Activated T-helper 1 cell treated with anti-CD3 and anti-CD28 coated beads, Interleukin-12 subunit alpha, Interleukin-12 subunit beta, Interleukin-2, Interleukin-4 antibody, amounts not matched to agents 30 ng/mL and 10 ng/mL and 1 ng/mL, durations not matched to agents 14 hours and 24 hours and 36 hours (primary cell): ENCODE measurements at places on chromosomes 16 and 17.
A peak's percentile ranks its signal among the peaks of the same experiment; 100 is the strongest.

DNA sequence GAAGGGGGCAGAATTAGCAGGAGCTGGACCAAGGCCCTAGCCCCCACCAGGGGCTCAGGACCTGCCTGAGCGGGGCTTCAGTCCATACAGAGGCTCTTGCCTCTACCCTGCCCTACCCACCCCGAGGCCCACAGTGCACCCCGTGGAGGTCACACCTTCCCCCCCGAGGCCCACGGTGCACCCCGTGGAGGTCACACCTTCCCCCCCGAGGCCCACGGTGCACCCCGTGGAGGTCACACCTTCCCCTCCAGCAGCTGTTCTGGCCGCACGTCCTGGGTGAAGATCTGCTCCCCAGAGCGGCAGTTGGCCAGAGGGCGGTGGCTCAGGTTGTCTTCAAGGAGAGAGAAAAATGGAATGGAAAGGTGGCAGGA lies 11.4 kb downstream of the CASKIN2 start:
- no peaks in the 10 kb centered on the region for H3K36me3 ChIP-seq
- no peaks in the 10 kb centered on the region for H3K4me1 ChIP-seq

GRCh38 chr17:3557768-3558583 lies at the start of gene TRPV3:
TSS of gene TRPV3 (minus strand) at chr17:3557812. CDS start at chr17:3554850, 2,962 bp downstream.
- no peaks in the 10 kb centered on the region for H3K36me3 ChIP-seq
- peaks cover 28% of the 10 kb centered on the region for H3K4me1 ChIP-seq
- H3K27me3 ChIP-seq: peaks cover 2% of the 10 kb centered on the region
- peak within 1 kb of the TSS; percentile 76 for H3K27ac ChIP-seq
- peak within 1 kb of the TSS; percentile 61 for H3K4me3 ChIP-seq
- DNase-seq: peak; percentile 13

DNA sequence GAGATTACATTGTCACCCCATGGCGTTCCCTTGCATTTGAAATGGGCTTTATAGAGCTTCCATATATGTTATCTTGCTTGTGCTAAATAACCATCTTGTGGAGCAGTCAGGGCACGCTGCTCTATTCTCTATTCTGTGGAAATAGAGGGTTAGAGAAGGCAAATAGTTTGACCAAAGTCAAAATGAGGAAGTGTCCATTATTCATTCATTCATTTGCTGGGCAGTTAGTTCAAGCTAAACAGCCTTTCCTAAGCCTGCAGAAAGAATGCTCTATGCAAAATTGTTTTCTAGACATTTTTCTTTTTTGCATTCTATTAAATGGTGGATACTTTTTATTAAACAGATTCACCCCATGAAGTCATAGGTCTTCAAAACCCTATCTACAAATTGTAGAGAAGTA lies 67.8 kb upstream of the ELAC2 start:
- H3K27me3 ChIP-seq: no peaks in the 10 kb centered on the region
- H3K4me1 ChIP-seq: no peaks in the 10 kb centered on the region
- no peak overlapping the region for H3K4me3 ChIP-seq
- no peak overlapping the region for H3K27ac ChIP-seq
- DNase-seq: no peak

DNA sequence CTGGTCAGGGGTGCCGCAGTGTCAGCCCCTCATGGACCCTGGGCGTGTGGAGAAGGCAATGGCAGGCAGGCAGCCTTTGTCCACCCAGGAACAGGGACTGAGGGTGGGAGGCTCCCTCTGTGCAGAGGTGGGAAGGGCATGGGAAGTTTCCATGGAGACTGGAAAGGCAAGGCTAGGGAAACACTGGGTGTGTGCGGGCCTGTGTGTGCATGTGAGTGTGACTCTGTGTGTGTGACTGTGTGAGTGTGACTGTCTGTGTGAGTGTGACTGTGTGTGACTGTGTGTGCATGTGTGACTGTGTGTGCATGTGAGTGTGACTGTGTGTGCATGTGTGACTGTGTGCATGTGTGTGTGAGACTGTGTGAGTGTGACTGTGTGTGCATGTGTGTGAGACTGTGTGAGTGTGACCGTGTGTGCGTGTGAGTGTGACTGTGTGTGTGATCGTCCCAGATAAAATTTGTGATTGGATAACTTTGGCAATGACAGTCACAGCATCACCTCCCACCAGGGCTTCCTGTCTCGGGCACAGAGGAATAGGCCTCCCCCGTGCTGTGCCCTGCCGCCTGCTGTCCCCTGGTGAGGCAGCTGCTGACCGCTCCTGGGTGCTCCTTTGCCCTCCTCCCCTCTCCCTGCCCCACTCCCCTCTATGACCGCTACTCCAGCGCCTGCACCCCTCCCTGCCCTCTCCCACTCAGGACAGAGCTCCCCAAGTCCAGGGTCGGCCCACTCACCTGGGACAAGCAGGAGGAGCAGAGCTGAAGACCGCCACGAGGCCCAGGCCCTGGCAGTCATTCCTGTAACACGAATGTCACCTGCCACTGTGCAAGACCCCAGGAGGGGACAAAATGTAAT lies 698 bp downstream of the CD300C start:
- peaks cover 20% of the 10 kb centered on the region for H3K4me1 ChIP-seq
- H3K27me3 ChIP-seq: no peaks in the 10 kb centered on the region
- no peak for DNase-seq
- no peak overlapping the region for H3K27ac ChIP-seq

DNA sequence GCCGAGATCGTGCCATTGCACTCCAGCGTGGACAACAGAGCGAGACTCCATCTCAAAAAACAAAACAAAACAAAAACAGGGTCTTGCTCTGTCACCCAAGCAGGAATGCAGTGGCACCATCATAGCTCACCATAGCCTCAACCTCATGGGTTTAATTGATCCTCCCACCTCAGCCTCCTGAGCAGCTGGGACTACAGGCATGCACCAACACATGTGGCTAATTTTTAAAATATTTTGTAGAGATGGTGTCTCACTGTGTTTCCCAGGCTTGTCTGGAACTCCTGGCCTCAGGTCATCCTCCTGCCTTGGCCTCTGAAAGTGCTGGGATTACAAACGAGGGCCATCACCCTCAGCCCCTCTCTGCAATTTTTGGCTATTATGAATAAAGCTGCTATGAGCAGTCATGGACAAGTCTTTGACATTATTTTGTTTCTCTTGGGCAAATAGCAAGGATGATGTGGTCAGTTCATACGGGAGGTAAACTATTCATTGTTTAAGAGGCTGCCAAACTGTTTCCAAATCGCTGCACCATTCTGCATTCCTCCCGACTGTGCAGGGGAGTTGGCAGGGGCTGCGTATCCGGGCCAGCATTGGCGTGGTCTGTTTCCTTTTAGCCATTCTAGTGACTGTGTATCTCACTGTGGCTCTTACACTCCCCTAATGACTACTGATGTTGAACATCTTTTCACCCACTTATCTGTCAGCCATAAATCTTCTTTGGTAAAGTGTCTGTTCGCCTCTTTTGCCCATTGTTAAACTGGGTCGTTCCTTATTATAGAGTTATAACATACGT lies 21.1 kb downstream of the EIF4A3 start:
- no peak for DNase-seq
- no peak overlapping the region for H3K27ac ChIP-seq
- peaks cover 5% of the 10 kb centered on the region for H3K27me3 ChIP-seq
- no peaks in the 10 kb centered on the region for H3K4me1 ChIP-seq
- H3K4me3 ChIP-seq: no peak overlapping the region

DNA sequence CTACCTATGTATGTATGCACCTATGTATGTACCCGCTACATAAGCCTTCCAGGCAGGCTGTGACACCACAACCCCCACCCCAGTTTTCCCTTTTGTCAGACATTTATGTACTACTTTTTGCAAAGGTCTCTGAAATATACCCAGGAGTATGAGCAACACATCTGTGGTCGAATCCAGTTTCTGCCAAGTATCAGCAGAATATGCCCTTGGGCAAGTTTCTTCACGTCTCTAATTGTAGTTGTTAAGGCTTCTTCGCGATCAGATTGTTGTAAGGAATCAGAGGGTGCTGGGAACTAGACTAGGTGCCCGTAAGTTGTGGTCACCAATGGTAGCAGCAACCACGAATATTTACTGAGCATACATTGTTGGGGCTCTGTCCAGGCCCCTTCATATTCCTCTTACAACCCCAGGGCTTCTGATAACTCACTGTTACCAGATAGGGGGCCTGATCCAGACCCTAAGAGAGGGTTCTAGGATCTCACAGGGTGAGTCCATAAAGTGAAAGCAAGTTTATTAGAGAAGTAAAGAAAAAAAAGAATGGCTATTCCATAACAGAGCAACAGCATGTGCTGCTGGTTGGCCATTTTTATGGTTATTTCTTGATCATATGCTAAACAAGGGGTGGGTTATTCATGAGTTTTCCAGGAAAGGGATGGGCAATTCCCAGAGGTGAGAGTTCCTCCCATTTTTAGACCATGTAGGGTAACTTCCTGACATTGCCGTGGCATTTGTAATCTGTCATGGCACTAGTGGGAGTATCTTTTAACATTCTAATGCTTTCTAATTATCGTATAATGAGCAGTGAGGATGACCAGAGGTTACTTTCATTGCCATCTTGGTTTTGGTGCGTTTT lies 16.6 kb downstream of the NUDT7 start:
- DNase-seq: no peak
- no peak overlapping the region for H3K4me3 ChIP-seq
- no peak overlapping the region for H3K27ac ChIP-seq

DNA sequence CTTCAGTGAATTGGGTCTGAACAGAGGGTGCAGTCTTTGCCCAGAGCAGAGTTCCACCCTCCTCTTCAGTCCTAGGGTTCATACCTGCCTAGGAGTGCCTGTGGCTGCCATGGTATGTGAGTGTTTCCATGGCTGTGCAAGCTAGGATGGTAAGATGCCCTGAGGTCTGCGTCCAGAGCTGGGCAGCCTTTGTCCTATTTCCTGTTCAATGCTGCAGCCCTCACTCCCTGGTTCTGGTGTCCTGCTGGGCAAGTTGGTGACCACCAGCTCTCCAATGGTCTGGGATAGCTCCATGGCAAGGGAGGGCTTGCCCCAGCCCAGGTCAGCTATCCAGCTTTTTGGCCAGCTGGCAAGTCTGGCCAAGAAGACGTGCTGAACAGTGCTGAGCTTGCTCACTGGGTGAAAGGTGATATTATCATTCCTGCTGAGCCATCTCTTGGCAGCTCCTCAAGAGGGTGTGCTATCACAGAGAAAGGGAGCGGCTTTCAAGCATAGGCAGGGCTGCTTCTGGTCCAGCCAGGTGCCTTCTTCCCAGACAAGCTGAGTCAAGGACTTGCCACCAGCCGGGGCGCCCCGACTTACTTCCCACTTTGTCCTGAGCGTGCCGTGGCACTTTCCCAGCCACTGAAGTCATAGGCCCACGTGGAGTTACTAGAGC lies 13.0 kb upstream of the NFATC3 start:
- DNase-seq: no peak
- H3K27me3 ChIP-seq: no peaks in the 10 kb centered on the region
- H3K4me1 ChIP-seq: peaks cover 86% of the 10 kb centered on the region
- H3K4me3 ChIP-seq: no peak overlapping the region
- peaks cover 60% of the 10 kb centered on the region for H3K36me3 ChIP-seq
